ENCODE measurements at places on chromosomes 11 and 22. TPM values are rescaled to one million over a fixed set of nuclear protein-coding genes. Genes with fewer than 3 reads are reported as not detected.

GRCh38 chr22:17772249-17772957, 1.9 kb downstream of the BID start:
- no peaks in the 10 kb centered on the region for H3K36me3 ChIP-seq
- no peak overlapping the region for H3K27ac ChIP-seq
- H3K4me3 ChIP-seq, result no peak overlapping the region

- no peaks in the 10 kb centered on the region for H3K36me3 ChIP-seq
- H3K27ac ChIP-seq, result no peak overlapping the region
- no peak for DNase-seq
- no peaks in the 10 kb centered on the region for H3K27me3 ChIP-seq
- H3K4me1 ChIP-seq, result no peaks in the 10 kb centered on the region
These were observed 64.7 kb downstream of the SLC1A2 start for GRCh38 chr11:35354644-35355043.

GRCh38 chr11:112558691-112559090, 298.0 kb upstream of the PLET1 start:
- no peaks in the 10 kb centered on the region for H3K27me3 ChIP-seq
- no peak overlapping the region for H3K4me3 ChIP-seq
- H3K36me3 ChIP-seq, result no peaks in the 10 kb centered on the region

DNA sequence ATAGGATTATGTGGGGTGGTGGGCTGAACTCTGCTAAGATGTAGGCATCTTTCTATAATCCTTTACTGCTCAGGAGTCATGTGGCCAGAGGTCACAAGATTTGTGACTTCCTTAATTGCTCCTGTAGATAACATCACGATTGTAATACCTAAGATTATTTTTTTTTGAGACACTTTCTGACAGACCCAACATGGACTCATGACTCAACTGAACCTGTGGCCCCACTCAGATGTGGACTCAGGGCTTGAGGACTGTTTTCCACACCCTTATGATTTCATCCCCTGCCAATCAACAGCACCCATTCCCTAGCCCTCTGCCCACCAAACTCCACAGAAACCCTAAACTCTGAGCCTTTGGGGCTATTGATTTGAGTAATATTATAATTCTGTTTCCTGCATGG, 35.6 kb upstream of the MMP7 start:
- no peak for DNase-seq
- H3K36me3 ChIP-seq, result no peaks in the 10 kb centered on the region
- H3K4me3 ChIP-seq, result no peak overlapping the region
- peaks cover 3% of the 10 kb centered on the region for H3K4me1 ChIP-seq

GRCh38 chr11:73734993-73735392, 25.9 kb downstream of the RAB6A start:
- DNase-seq, result no peak
- no peaks in the 10 kb centered on the region for H3K36me3 ChIP-seq
- H3K27ac ChIP-seq, result no peak overlapping the region

DNA sequence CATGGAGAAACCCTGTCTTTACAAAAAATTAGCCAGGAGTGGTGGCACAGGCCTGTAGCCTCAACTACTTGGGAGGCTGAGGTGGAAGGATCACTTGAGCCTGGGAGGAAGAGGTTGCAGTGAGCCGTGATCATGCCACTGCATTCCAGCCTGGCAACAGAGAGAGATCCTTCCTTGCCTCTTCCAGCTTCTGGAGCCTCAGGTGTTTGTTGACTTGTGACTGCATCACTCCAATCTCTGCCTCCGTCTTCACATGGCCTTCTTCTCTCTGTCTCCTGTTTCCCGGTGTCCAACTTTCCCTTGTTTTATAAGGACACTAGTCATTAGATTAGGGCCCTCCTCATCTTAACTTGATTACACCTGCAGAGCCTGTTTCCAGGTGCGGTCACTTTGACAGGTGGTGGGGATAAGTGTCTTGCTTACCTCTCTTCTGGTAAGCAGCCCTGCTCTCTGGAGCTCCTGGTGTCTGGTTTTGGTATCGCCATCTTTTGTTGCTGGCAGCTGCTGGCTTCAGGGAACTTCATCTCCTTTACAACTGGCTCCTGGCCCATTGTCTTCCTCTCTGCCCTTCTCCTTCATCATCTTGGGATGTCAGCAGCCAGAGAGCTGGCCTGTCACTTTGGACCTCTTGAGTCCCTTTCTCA, 8.2 kb upstream of the USP2 start:
- H3K4me1 ChIP-seq, result no peaks in the 10 kb centered on the region
- peaks cover 5% of the 10 kb centered on the region for H3K27me3 ChIP-seq
- H3K36me3 ChIP-seq, result no peaks in the 10 kb centered on the region
- no peak overlapping the region for H3K27ac ChIP-seq
- DNase-seq, result no peak

DNA sequence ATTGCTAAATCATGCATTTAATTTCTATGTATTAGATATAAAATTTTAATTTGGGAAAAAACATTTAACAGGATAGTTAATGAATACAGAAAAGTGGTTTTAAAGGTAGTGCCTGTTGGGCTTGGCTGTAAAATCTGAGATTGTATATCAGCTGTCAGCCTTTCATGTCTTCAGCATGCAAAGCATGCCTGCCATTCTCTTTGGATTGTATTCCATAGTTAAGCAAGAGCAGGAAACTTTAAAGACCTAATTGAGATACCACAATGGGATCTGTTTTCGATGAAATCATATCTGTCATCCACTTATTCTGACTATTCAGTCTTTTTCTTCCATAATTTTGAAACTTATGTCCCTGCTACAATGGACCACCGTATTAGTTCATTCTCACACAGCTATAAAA, 451.0 kb upstream of the DDI1 start:
- no peak for DNase-seq
- no peak overlapping the region for H3K4me3 ChIP-seq
- no peak overlapping the region for H3K27ac ChIP-seq
- no peaks in the 10 kb centered on the region for H3K27me3 ChIP-seq
- H3K4me1 ChIP-seq, result peaks cover 35% of the 10 kb centered on the region

DNA sequence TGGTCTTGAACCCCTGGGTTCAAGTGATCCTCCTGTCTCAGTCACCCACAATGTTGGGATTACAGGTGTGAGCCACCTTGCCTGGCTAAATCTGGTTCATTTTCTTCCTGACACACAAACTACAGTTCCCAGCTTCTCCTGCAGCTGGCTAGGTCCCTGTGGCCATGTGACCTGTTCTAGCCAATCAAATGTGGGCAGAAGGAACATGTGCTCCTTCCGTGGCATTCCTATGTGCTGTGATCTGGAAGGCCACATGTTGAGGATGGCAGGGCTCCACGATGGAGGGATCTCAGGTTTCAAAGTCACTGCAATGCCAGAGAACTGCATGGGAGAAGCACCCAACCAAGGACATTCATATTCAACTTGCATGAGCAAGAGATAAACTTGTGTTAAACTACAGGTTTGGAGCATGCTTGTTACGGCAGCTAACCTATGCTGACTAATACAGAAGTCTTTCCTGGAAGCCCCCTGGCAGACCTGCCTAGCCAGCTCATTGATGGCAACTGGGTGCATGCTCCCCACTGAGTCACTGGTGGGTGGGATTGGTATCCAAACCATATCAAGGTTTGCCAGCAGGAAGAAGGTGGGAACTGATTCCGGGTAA, 86.0 kb downstream of the RPS6KA4 start:
- no peaks in the 10 kb centered on the region for H3K36me3 ChIP-seq
- DNase-seq, result no peak
- H3K4me3 ChIP-seq, result no peak overlapping the region
- peaks cover 7% of the 10 kb centered on the region for H3K27me3 ChIP-seq

GRCh38 chr11:73830261-73830660, 42.6 kb downstream of the MRPL48 start:
- H3K4me3 ChIP-seq, result no peak overlapping the region
- no peaks in the 10 kb centered on the region for H3K4me1 ChIP-seq
- H3K27ac ChIP-seq, result no peak overlapping the region
- peaks cover 2% of the 10 kb centered on the region for H3K36me3 ChIP-seq
- H3K27me3 ChIP-seq, result no peaks in the 10 kb centered on the region
- no peak for DNase-seq

GRCh38 chr11:80515097-80515496, 1074.3 kb upstream of the TENM4 start:
- DNase-seq, result no peak
- H3K27me3 ChIP-seq, result no peaks in the 10 kb centered on the region
- H3K4me3 ChIP-seq, result no peak overlapping the region
- no peaks in the 10 kb centered on the region for H3K36me3 ChIP-seq
- H3K4me1 ChIP-seq, result no peaks in the 10 kb centered on the region

DNA sequence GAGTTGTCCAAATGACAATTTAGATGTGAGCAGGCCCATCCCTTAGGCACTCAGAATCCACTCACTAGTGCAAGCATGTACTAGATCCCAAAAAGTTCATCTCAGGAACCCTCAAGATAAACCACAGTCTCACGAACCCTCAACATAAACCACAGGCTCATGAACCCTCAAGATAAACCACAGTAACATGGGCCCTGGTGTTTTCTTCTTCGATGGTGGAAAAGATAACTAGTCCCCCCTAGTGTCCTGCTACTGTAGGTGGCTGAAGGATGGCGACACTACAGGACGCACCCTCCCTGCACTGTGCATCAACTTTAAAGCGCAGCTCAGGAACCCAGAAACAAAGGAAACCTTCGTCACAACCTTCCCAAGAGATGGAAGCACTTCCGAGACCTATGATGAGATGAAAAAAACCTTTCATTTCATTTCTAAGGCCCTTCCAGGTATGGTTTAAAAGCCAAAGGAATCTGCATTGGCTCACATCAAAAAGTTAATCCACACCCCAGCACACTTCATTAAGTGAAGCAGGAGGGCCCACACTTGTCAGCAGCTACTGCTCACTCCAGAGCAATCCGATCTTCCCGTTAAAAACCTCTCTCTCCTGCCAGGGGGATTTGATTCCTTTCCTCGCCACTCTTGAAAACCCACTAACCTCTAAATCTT, 2.4 kb downstream of the LARGE1 start:
- H3K36me3 ChIP-seq, result no peaks in the 10 kb centered on the region
- H3K4me1 ChIP-seq, result peaks cover 4% of the 10 kb centered on the region
- H3K27ac ChIP-seq, result no peak overlapping the region
- DNase-seq, result no peak
- no peak overlapping the region for H3K4me3 ChIP-seq

DNA sequence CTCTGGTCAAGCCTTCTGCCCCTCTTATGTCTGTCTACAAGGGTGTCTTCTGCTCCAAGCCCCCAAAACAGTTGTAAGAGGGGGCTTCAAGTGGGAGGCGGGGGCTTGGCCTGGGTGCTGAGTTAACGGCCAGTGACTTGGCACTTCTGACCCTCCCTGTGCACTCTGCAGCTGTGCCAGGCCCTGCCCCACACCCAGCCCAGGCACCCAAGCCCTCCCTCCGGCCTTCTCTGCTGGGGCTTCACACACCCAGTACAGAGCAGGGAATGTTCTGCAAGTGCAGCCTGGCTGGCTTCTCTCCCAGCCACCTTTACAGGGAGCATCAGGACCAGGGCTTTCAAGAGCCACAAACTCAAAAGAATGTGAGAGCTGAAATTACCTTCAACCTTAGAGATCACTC, 3.8 kb downstream of the TMEM121B start:
- H3K27me3 ChIP-seq, result peaks cover 23% of the 10 kb centered on the region
- no peak for DNase-seq
- no peaks in the 10 kb centered on the region for H3K36me3 ChIP-seq
- H3K4me3 ChIP-seq, result no peak overlapping the region
- H3K4me1 ChIP-seq, result peaks cover 6% of the 10 kb centered on the region

GRCh38 chr11:104333977-104334376, 170.0 kb upstream of the PDGFD start:
- H3K27ac ChIP-seq, result no peak overlapping the region
- DNase-seq, result peak; percentile 3
- no peaks in the 10 kb centered on the region for H3K4me1 ChIP-seq
- H3K36me3 ChIP-seq, result no peaks in the 10 kb centered on the region

GRCh38 chr11:120752668-120753067, 241.1 kb downstream of the GRIK4 start:
- no peaks in the 10 kb centered on the region for H3K27me3 ChIP-seq
- DNase-seq, result no peak
- no peak overlapping the region for H3K27ac ChIP-seq
- no peaks in the 10 kb centered on the region for H3K36me3 ChIP-seq
- H3K4me1 ChIP-seq, result no peaks in the 10 kb centered on the region

DNA sequence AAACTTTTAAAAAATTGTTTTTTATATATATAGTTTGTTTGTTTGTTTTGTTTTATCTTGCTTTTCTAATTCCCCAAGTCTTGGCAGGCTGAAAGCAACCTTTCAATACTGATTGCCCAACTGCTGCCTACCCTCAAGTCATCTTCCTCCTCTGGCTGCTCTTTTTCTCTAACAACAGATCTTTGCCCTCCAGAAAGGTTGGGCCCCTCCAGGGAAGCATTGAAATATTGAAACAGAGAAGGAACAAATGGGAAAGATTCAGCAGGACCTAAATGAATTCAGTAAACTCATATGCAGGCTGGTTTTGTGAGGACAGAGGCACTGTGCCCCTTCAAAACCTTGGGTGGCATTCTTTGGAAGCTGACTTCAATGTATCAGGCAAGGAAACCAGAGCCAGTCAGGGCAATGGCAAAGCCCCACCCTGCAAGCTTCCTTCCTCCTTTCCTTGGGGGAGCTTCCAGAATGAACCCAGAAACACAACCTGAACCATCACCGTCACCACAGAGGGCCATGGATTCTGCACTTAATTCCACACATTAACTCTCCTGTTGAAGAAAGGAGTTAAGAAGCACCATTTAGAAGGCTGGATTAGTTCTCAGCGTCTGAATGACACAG, 815 bp upstream of the MS4A6A start:
- H3K27me3 ChIP-seq, result no peaks in the 10 kb centered on the region
- DNase-seq, result no peak
- no peak overlapping the region for H3K4me3 ChIP-seq
- H3K27ac ChIP-seq, result no peak overlapping the region
- peaks cover 13% of the 10 kb centered on the region for H3K4me1 ChIP-seq

DNA sequence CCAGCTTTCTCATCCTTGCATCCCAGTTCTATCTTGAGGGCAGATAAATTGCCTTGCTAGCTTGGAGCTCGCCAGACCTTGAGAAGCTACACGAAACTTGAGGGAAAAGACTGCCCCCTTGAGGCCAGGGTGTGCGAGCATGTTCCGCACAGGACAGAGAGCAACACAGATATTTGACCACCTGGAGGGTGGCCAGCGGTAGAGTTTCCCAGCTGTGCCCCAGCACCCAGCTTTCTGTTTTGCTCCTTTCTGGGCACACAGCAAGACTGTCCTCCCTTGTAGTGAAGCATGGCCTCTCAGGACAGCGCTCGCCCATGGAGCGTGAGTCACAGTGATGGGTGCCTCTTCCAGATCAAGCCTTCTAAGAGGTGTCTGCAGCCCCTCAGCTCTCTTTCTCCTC, 23.5 kb downstream of the SPATA19 start:
- no peaks in the 10 kb centered on the region for H3K27me3 ChIP-seq
- no peak overlapping the region for H3K4me3 ChIP-seq
- DNase-seq, result no peak
- H3K4me1 ChIP-seq, result no peaks in the 10 kb centered on the region
- no peak overlapping the region for H3K27ac ChIP-seq
- H3K36me3 ChIP-seq, result no peaks in the 10 kb centered on the region

The LRFN4 gene
- polyA plus RNA-seq, result 38.3 TPM

The CSNK1E gene
- polyA plus RNA-seq, result 277 TPM

The SMTNL1 gene
- polyA plus RNA-seq, result not detected

All from endothelial cell of umbilical vein (primary cell).